NCI-H69 (cell line): ENCODE measurements at places on chromosomes 1 and 21.

DNA sequence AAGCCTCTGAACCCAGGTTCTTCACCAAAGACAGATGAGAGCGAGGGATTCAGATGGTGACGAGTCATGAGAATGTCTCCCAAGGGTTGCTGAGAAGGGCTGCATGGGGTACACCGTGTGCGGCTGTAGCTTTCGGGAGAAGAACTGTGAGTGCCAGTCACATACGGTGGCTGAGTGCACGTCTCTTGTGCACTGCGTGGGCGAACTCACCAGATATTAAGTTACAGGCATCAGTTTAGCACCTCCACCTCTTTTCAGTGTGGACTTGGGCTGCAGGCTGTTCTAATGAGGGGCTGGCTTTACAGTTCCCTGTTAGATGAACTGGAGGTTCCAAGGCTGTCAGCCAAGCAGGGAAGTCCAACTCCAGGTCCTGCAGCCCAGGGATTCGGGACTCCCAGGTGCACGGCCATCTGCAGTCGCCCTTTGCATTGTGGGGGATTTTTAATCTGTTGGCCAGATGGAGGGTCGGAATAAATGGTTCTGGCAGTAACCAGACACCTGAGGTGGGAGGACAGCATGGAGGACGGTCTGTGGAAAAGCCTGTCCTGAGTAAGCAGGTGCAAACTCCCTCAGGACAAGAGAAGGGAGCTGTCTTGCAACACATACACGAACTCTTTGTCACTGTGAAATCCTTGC, 26.5 kb upstream of the AVPR1B start:
- peak; percentile 65 for DNase-seq

DNA sequence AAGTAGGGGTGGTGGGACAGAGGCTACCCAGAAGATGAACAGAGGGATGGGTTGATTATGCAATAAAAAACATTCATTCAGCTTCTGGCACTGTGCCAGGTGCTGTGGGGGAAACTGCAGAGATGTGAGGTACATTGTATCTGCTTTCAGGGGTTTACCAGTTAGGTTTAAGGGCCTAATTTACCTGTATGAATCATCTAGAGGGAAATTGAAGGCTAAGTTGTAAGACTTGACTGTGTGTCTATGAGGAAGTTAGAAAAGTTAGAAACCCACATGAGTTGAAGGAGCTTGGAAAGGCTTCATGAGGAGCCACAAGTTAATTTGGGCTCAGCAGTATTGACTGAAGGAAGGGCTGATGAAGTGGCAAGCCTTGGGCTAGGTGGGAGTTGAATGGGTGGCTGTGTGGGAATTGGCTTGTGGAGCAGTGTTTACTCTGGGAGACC, 36.7 kb upstream of the APOBEC4 start:
- DNase-seq, result peak; percentile 66

- peak; percentile 30 for DNase-seq
These were observed 21.4 kb upstream of the CPT2 start for GRCh38 chr1:53174971-53175913.

DNA sequence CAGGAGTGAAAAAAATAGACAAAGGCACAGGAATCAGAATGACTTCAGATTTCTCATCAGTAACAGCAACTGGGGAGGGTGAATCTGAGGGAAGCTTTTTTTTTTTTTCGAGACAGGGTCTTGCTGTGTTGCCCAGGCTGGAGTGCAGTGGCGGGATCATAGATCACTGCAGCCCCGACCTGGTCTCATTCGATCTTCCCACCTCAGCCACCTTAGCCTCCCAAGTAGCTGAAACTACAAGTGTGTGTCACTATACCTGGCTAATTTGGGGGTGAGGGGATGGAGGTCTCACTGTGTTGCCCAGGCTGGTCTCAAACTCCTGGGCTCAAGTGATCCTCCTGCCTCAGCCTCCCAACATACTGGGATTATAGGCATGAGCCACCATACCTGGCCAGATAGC, 10.7 kb downstream of the ARMH1 start:
- DNase-seq, result no peak

DNA sequence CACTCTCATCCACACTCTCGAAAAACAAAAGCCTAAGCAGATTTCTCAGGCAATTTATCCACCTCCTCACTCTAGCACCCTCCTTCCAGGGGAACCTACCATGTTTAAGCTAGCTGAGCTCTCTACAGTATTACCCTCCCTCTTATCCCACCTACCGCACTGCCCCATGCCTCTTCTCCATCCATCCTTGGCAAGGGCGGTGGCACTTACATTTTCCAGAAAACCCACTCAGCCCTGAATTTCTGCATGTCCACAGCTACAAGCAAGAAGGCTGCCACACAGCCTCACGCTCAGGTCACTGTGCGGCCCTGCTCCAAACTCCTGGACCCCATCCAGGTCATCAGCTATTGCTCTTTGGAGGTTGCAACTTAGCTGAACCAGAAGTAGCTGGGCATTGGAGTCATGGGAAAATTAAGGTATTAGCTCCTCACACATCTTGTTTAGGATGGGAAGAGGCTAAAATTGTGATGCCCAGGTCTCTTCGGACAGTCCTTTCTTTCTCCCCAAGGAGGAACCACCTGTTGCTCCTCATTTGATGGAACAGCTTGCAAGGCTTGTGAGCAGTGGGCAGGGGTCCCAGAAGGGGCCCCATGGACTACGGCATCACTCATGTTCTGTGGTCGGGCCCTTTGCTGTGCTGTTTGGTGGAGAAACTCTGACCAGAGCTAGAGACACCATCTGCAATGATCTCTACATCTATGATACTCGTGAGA, 1.1 kb downstream of the KLHDC9 start:
- no peak for DNase-seq

DNA sequence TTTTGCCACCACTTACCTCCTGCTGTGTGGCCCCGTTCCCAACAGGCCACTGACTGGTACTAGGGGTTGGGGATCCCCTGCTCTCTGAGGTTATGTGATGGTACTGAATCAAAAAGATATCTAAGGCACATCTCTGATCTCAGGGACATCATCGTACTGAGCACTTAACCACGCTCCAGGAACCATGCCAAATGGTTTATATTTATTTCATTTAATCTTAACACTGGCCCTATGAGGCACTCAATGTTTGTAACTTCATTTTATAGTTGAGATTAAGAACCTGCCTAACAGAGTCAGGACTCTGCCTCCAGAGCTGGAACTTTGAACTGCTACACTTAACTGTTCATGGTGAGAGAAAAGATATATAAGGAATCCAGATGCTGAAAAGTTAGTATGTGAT, 98.0 kb upstream of the HP1BP3 start:
- no peak for DNase-seq

- peak; percentile 77 for DNase-seq
These were observed 18.5 kb upstream of the ADARB1 start for GRCh38 chr21:45055861-45056260.

- DNase-seq, result no peak
These were observed 166.4 kb downstream of the PSMG1 start for GRCh38 chr21:39016740-39017315.

DNA sequence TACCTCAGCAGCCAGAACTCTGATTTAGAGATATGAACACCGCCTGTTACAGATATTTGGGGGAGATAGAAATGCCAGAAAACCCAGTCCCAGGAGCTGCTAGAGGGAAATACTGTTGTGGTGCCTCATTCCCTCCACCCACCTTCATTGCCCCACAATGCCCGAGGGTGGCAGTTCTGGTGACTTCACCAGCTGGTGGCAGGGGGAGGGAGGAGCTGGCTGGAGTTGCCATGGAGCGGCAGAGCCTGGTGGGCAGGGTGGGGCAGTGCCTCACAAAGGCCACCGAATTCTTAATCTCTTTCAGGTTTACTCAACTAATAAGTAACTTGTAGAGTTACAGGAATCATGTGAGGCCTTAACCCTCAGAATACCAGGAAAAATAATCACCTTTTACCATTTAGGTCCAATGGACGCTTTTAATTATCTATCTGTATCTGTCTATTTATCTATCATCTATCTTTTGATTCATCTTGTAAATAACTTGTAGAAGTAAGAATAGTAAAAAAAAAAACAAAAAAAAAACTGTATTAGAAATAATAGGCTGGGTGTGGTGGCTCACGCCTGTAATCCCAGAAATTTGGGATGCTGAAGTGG, 11.7 kb upstream of the S100A11 start:
- DNase-seq, result peak; percentile 97
